T-helper 17 cell (primary cell): ENCODE measurements at places on chromosomes 7 and 10.

- no peak for DNase-seq
Measured at GRCh38 chr7:291373-292092, 1.6 kb downstream of the FOXL3 start.

DNA sequence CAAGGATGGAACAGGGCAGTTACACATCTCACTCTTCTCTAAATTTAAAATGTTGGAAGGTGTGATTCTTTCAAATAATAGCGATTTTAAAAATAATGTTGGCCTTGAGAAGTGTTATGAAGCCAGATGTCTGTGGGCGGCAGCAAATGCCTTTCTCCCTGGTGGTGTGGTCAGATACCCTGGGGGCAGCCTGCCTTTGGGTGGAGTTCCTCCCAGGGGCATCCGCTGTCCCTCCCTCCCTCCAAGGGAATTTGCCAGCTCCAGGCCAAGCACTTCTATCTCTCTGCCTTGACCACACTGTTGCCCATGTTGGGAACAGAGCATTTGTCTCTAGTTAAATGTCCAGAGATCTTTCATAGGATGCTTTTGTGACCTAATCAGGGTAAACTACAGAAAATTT lies 121.4 kb downstream of the POU6F2 start:
- no peak for DNase-seq

DNA sequence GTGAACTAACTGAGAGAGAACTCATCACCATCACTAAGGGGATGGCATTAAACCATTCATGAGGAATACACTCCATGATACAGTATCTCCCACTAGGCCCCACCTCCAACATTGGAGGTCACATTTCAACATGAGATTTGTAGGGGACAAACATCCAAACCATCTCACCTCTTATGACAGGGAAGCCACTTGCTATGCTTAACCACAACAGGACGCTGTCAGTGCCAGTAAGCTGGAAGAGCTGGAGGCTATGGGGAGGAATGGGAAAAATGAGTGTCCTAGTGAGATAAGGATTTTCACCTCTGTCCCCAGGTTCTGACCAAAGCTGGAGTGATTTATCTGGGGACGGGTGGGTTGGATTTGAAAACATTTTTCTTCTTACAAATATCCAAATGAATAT lies 17.6 kb downstream of the PLCE1 start:
- no peak for DNase-seq

DNA sequence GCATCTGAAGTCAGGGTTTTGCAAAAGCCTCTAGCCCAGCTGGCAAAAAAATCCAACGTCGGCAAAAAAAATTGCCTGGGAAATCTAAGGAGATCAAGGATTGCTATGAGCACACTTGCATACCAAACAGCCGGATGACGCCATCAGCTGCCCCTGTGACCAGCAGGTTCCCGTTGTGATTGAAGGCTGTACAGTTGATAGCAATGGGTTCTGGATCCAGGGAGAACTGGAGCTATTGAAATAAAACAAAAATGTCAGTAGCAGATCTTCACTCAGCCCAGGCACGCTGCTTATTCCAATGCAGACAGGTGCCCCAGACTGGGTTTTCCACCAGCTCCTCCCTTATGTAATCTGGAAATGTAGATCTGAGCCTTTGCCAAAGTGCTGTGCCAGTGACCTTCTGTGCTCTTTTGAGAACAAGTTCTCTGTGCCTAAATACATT lies 18.7 kb upstream of the CYREN start:
- DNase-seq: no peak

GRCh38 chr7:103076764-103077163 lies 1.8 kb downstream of the ARMC10 start:
- DNase-seq: no peak

DNA sequence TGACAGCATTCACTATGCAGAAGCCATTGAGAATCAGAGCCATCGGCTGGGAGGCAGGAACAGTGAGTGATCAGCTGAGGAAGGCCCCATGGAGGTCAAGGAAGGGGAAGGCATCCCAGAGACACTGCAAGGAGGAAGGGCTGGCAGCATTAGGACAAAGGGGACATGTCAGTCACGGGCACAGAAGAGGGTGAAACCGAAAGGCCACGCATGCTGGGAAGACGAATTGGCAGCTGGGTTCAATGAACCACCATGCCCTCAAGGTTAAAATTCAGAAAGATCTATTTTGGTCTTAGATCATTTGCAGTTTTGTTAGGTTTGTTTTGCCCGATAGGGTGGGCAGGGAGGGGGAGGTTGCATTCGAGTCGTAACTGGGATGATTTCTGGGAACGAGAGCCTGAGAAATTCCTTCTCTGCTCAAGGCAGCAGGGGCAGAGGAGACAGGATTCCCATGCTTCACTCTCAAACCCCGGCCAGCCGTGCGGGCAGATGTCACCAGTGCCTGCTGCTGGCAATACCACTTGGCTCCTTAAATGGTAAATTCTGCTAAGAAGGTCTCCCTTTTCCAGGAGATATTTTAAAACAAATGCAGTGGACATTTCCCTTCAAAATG lies 57.7 kb downstream of the ASB13 start:
- no peak for DNase-seq

- no peak for DNase-seq
Measured at GRCh38 chr7:37408291-37409228, 40.1 kb downstream of the ELMO1 start.

DNA sequence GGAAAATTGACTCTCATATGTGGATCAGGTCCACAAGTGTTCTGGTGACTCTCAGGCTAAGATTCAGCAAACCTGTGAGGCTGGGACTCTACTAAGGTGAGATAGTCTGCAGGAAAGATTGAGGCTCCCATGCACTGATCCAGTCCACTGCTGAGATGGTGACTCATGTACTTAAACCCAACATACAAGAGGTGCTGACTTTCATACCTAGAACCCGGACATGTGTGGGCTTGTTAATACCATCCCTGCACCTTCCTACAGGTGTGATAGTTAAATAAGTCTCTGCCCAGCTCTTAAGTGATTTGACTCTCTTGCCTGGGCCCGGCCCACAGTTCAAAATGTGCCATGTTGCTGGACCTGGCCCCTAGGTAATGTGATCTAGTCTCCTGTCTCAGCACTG lies 27.1 kb upstream of the ZNF107 start:
- DNase-seq: no peak

- DNase-seq: no peak
Measured at GRCh38 chr10:127119936-127120335, 76.5 kb downstream of the INSYN2A start.

- DNase-seq: peak; percentile 51
Measured at GRCh38 chr10:119502209-119502608, 40.3 kb downstream of the RGS10 start.

DNA sequence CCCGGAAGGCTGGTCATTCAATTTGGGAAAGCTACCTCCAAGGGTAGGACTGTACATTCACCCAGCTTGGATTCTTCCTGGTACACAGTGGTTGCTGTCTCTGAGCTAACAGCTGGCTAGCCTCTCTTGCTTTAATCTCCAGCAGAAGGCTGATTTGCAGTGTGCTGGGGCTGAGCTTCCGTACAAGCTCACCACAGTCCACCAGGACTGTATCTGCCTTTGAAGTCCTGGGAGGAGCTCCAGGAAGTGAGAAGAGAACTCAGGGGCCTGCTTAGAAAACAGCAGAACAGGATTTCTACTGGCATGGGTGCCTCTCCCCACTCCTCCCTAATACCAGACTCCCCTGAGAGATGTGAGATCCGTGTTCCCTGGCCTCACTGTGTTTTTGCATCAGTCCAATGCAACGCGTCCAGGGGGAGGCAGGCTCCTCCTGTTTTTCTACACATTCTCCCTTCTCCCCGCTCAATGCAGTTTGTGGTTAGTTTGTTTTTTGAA lies 6.6 kb downstream of the AFAP1L2 start:
- no peak for DNase-seq

DNA sequence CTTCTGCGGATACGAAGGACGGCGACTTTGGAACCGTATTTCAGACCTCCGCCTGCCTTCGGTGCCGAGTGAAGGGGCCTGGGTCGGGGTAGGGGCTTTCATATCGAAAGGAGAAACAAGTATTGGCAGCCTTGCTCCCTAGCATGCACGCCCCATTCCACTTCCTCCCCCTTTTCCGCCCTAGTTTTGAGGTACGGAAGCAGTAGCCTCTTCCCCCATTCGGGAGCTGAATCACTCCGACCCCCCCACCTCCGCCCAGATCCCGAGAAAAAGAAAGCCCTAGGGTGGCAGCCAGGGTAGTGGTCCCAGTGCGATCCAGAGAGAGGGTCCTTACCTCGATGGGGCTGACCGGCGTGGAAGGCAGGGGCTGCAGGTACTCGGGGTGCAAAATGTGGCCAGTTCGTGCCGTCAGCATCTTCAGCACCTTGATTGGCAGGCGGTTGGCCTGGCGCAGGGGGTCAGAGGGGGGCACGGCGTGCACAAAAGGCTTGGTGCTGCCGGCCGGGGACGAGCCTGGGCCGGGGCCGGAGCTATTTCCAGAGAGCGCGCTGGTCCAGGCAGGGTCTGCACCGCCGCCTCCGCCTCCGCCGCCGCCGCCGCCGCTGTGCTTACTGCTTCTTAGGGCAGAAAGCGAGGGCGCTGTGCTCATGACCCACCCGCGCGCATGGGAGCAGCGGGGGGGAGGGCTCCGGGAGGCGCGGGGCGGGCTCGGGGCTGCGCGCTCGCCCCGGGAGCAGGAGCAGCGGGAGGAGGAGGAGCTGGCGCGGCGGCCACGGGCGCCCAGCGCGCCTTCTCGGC lies 594 bp downstream of the ZNF503 start:
- no peak for DNase-seq

GRCh38 chr7:47945261-47946015 lies 2.8 kb downstream of the PKD1L1 start:
- DNase-seq: peak; percentile 39

DNA sequence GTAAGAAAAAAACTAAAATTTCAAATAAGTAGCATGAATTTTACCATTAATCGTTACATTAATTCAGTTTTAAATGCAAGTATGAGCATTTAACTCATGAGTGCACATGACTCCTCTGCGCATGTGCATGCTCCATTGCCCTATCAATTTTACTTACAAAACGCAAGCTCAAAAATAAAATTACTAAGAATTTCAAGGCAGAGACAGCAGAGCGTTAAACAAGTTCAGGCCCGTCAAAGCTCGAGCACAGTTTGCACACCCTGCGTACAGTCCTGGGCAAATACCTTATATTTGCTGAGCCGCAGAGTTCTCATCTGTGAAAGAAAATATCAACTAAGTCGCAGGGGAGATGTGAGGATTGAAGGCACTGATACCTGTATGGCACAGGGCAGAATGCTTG lies 373.6 kb downstream of the BBS9 start:
- no peak for DNase-seq

DNA sequence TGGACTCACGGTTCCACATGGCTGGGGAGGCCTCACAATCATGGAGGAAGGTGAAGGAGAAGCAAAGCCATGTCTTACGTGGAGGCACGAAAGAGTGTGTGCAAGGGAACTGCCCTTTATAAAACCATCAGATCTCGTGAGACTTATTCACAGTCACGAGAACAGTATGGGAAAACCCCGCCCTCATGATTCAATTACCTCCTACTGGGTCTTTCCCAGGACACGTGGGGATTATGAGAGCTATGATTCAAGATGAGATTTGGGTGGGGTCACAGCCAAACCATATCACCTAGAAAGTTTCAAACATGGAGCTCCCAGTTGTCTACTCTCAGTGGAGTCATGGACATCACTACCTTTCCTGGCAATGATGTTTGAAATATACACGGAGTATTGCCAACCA lies 49.6 kb downstream of the CYCS start:
- no peak for DNase-seq

DNA sequence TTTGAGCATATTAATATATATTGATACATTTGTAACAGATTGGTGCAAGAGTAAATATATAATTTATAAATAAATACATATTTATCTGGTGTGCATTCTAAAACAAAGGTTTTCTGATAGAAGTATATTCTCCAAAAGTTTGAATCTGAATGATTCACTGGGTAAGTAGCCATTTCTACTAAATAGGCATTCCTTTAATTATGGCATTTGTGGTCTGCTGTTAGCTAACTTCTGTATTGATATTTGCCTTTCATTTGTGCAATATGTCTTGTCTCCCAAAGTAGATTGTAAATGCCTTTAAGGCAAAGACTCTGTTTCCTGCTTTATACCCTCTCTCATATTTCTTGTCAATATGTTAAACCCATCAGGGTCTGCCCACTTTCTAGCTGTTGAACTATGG lies 11.1 kb upstream of the ARID5B start:
- no peak for DNase-seq

DNA sequence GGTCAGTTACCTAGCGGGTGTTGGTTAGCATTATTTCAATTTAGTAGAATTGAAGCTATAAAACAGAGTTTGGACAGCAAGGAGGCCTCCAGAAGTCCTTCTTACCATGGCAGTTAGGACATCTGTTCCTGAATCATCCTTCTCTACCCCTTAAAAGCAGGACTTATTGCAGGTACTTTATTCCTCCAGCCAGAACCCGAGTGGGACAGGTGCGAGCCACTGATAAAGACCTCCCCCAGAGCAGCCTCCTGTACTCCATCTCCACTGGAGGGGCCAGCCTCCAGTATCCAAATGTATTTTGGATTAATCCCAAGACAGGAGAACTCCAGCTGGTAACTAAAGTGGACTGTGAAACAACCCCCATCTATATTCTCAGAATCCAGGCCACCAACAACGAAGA lies 54.6 kb downstream of the CDHR3 start:
- no peak for DNase-seq

- no peak for DNase-seq
Measured at GRCh38 chr10:113549856-113550255, 3.0 kb upstream of the HABP2 start.

DNA sequence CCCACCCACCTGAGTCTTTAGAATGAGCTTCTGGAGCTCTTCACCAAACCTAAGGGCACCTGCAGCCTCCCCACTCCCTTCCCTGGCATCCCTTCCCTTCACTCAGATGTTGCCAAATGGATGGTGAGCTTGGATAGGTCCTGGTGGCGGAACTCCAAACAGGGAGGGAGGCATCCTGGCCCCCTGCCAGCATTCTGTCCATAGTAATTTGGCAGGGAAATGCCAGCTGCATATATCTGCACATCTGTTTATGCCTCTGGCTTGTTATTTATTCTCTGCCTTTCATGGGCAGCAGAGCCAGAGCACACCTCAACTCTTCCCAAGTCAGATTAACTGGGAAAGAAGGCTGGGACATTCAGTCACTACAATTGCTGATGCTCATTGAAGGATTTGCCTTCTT lies 18.1 kb downstream of the KAZALD1 start:
- no peak for DNase-seq

DNA sequence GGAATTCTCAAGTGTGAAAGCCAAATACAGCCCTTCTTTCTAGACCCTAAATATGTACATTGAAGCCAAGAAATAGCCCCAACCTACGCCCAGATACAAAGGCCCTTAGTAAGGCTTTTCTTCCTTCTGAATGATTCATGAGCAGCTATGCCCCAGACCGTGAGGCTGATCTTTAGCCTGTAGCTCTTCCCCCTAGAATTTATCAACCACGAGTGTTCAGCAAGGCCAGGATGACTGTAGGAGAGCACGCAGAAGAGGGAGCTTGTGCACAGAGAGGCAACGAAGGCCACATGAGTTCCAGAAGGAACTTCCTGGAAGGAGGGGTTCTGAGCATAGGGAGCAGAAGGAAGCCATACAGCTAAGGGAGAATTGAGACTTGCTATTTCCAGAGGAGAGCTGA lies 53.0 kb upstream of the HABP2 start:
- DNase-seq: no peak

- DNase-seq: no peak
Measured at GRCh38 chr10:91617072-91617609, 15.7 kb downstream of the PPP1R3C start.

- no peak for DNase-seq
Measured at GRCh38 chr10:127556916-127557315, 7.8 kb downstream of the NPS start.
